ENCODE measurements at places on chromosomes 12 and 14.

DNA sequence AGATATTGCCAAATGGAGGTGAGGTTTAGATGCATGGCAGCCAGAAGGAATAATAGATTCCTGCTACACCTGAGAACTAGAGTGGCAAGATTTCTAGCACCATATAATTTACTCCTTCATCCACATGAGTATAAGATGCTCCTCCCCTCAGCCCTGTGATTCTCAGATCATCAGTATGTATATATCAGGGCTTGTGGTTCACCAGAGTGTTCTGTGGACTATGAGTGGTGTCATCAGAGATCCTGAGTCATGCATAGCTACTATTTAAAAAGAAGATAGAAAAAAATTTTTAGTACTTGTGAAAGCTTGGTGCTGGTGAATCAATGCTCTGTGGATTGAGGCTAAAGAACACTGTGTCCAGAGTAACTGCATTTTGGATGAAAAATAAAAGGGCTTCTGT lies 285.9 kb downstream of the BMP4 start:
- no peak for DNase-seq

GRCh38 chr12:27206801-27207502 lies 37.1 kb upstream of the STK38L start:
- no peak for DNase-seq

DNA sequence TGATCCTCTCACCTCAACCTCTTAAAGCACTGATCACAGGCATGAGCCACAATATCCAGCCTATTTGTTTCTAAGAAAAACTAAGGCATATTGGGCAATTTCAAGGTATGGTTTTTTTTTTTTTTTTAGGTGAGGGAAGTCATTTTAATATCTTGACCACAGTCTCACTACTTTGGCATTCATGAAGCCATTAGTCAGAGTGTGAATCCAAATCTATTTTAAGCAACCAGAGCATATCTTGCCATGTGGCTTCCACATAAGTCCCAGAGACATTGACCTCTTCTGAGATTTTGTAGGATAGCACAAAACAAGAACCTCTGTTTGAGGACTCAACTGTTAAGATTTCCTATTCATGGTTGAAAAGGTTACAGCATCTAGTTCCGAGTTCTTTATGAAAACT lies 130.3 kb upstream of the RBM19 start:
- no peak for DNase-seq

DNA sequence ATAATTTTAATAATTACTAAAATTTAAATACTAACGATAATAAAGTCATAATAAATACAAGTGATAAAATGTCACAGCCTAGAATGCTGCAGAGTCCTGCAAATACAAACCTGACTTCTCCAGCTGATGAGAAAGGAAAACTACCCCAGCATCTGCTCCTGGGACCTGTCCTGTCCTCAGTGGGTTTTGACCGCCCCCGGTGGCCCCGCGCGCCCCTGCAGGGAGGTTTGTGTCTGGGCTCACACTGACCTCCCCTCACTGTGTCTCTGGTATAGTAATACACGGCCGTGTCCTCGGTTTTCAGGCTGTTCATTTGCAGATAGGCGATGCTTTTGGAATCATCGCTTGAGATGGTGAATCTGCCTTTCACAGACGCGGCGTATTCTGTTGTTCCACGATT lies 1139.4 kb downstream of the TMEM121 start:
- no peak for DNase-seq

GRCh38 chr12:46965880-46966279 lies 113.5 kb upstream of the PCED1B start:
- no peak for DNase-seq

GRCh38 chr12:3150931-3151835 lies 74.0 kb downstream of the TSPAN9 start:
- DNase-seq = no peak

GRCh38 chr12:132178801-132179401 lies 34.6 kb downstream of the NOC4L start:
- DNase-seq = no peak

GRCh38 chr12:49198431-49199155 lies 9.7 kb upstream of the TUBA1A start:
- no peak for DNase-seq

DNA sequence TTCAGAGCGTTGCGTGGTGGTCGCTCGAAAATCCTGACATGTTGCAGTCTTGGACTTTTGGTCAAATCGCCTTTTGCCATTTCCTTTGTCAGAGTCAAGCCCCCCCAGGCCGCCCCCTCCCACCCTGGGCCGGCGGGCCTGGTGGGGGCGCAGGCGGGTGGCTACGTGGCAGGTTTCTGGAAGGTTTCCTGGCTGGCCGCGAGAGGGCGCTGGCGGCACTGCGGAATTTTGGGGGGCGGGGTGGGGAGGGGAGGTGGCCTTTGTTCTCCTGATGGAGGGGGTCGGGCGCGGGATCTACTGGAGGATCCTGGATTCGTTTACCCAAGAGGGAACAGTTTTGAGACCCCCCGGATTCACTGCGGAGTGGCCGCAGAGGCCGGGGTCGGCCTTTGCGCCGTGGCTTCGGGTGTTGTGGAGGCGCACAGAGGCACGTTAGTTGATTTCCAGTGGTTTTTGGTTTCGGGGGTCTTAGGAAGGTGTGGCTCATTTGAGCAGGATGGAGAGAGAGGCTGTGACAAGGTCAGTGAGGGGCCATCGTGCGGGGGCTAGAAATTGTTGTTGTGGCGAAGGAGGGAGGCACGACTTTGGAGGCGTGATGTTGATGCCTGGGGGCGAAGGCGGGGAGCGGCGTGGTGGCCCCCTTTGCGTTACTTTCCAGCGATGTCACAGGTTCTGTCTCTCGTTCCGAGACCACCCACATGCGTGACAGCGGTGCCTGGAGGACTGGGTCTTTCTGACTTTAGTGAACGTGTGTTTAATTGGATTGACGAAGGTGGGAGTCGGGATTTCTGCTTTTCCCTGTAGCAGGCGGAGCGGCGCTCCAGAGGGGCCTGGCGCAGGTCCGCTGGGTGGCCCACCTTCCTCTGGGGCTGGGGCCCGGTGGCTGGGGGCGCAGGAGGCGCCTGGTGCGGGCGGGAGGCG lies 1.4 kb downstream of the MEG3 start:
- peak; percentile 26 for DNase-seq

GRCh38 chr12:106301611-106302321 lies 767 bp upstream of the TCP11L2 start:
- peak; percentile 83 for DNase-seq

- no peak for DNase-seq
These were observed 2.7 kb downstream of the CIROP start for GRCh38 chr14:23101986-23102625.

GRCh38 chr12:57210926-57211692 lies 5.5 kb upstream of the NXPH4 start:
- no peak for DNase-seq

- DNase-seq = peak; percentile 75
These were observed 87.2 kb downstream of the NINJ2 start for GRCh38 chr12:575948-576614.

DNA sequence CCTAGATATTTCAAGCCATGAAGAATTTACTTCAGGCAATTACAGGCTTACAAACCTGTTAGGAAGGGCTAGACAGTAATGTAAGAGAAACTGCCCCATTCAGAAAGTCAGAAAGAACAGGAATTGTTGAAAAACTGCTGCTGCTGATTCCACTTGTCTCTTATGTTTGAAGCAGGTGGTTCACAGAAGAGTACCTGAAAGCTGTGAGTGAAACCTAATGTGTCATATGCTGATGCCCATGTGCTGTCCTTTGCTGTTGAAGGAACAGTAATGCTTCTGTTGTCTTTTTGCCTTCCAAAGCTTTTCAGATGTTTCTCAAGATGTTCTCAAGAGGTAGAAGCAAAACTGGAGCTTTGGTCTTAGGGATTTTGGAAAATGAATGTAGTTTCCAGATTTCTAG lies 39.0 kb downstream of the MNAT1 start:
- DNase-seq = no peak

GRCh38 chr12:82474181-82474797 lies 116.0 kb downstream of the METTL25 start:
- DNase-seq = no peak

DNA sequence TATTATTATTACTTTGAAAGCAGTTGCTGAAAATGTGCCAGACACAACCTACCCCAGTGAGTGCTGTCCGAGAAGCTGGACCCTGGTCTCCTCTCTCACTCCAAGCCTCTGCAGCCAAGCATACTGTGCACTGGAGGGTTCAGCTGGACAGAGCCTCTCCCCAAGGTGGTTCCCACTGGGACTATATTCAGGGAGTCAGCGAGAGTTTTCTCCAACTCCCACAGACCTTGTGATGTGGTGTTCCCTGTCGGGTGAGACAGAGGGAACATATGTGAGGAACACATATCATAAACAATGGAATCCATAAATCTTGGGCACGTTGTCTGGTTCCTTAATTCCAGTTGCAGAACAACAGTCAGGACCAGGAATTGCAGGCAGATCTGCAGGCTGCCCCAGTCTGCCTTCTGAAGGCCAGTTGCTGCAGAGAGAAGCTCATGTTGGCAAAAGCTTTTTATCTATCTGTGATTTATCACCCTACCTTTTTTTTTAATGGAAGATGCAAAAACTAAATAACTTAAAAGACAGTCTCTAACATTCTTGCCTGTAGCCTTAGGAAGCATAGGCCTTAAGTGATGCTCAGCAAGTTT lies 619.8 kb upstream of the TBX3 start:
- no peak for DNase-seq

DNA sequence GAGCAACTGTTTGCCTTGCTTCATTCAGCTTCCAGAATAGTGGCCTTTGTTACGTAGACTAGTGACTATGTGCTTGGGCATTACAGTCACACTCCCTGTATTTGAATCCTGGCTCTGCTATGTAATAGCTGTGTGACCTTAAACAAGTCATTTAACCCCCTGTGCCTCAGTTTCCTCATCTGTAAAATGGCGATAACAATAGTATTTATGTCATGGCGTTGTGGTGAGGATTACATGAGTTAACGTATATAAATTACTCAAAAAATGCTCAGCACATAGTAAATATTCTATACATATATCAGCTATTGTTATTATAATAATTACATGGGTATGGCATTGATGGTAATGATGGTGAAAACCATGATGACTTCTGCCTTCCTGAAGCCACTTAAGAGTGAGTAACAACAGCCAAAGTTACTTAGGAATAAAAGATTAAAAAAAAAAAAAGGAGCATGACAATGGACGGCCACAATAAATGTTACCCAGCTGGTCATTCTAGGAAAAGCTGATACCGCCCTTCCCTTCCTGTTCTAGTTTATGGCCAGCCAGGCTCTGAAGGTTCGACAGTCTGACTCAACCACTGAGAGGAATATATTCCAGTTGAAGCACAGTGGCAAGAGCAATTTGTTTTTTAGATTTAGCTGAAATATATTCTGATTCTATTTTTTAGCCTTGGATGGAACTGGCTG lies 9.9 kb upstream of the ADIPOR2 start:
- DNase-seq = no peak

DNA sequence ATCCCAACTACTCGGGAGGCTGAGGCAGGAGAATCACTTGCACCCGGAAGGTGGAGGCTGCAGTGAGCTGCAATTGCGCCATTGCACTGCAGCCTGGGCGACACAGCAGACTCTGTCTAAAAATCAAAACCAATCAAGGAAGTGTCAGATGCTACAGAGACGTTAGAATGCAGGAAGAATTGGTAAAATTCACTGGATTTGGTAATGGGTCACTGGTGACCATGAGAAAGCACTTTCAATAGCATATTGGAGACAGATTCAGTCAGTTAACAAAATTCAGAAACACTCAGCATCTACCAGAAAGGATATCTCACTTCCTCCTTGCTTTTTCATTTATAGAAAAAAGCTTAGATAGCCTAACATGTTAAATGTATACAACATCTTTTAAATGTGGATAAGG lies 17.5 kb downstream of the BIN2 start:
- DNase-seq = no peak

DNA sequence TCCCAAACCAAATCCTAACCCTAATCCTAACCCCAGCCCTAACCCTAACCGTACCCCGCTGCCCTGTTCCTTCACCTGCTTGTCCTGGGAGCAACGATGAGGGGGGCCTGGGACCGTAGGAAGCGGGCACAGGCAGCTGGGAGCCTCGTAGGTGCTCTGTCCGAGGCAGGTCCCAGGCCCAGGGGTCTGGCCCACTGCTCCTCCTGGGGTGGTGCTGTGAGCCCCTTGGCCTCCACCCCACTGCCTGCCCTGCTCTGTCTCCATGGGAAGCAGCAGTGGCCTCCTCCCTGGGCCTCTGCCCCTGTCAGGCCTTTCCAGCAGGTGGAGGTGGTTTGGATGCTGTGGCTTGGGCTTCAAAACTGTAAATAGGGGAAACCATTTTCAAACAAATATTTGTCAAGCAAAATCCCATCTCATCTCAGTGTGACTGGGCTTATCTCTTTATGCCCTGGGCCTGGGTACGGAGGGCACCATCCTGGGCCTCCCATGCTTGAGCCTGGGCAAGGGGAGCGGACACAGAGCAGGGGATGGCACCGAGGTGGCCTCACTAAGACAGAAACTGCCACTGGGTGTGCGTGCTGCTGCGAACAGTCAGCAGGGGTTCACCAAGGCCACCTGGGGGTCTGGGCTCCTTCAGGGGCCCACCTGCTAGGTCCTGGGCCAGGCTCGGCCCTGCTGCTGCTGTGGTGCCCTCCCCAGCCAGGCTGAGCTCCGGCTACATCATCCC lies 3.7 kb upstream of the BEGAIN start:
- DNase-seq = no peak

DNA sequence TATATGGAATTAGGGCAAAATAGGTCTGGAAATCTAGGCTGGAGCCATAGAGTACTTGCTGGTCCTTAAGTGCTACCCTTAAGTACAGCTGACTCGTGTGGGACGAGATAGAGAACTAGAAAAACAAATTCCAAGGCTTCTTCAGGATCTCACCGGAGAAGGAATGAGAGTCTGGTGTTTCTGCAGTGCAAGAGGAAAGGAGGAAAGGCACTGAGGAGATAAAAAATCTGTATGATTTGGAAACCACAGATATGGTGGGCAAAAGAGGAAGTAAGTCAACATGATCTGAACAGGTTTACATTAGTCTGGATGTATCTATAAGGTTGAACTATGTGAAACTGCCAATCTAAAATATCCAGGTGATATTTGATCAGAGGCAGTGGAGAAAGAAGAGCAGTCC lies 134.4 kb upstream of the SOX5 start:
- DNase-seq = peak; percentile 43

DNA sequence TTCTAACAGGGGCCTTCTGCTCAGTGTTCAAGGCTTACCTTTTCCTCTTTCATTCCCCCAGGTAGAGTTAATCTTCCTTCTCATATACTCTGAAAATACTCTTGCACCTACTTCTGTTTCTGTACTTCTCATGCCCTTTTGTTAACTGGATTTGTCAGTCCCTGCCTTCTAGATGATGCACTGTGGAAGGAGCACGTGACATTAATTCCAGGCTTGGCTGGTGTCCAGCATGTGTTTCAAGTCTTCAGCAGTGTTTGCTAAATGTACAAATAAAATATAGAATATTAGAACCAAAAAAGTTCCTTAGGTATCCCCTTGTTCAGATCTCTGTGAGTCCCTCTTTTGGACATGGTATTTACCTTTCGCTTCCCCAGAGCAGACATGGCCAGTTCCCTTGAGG lies 27.9 kb upstream of the EVL start:
- no peak for DNase-seq

Measured in hematopoietic multipotent progenitor cell (in vitro differentiated cells).